Stimulated activated CD4-positive, alpha-beta T cell treated with anti-CD3 and anti-CD28 coated beads, Interleukin-15, amount 100 ng/mL, for 1 hour (primary cell): ENCODE measurements at places on chromosomes 6 and 20.

DNA sequence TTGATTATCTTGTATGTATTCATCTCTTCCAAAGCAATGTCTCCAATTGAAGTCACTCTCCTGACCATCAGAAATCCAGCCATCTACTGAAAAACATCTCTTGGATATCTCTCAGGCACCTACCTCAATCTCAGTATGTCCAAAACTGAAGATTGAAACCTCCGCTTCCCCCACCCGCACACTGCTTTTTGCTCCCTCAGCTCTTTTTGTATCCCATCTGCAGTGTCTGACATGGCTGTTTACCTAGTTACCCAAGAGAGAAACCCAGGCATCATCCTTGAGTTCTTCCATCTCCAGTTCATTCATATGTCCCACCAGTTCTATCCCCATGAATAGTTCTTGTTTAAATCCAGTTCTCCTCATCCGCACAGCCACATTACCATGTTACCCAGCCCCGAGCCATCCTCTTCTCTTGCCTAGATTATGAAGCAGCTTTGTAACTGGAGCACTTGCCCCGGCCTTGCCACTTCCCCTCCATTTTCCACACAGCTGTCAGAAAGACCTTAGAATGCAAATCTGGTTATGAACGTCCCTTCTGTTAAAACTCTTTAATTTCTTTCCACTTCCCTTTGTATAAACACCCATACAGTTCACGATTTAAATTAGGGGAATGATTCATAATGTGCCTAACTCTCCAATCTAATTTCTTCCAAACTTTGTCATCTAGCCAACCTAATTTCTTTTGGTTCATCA is 40.5 kb upstream of the GCLC start:
- no peak for DNase-seq

DNA sequence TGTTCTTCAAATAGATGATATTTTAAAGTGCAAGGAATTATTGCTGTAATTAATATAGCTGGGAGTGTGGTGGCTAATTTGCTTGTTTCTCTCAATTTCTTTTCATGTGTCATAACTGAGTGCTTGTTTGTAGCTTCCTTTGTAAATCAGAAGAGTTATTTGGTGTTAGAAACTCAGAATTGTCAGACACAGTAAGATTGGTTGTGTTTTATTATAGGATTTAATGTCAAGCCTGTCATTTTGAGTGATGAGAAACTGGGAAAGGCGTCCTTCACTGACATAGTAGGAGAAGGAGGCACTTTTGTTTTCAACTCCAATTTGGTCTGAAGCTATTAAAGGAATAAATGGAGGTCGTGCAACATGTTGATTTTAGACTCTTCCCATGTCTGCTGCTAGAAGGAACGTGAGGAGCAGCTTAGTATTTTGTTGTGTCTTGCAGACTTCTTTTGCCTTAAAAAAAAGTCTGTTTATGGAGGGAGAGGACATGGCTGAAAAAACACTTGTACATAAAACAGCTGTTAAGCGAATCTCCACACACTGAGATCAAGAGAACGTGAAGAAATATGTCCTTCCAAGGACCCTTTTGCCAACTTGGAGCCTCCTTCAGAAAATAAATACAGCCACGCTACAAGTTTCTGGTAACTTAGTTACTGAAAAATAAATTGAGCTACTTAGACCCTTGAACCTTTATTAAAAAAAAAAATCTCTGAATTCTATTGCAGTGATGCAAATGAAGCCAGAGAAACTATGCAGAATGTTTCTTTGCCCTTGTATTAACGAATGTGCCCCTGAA is 59.5 kb downstream of the BMP6 start:
- no peak for DNase-seq

DNA sequence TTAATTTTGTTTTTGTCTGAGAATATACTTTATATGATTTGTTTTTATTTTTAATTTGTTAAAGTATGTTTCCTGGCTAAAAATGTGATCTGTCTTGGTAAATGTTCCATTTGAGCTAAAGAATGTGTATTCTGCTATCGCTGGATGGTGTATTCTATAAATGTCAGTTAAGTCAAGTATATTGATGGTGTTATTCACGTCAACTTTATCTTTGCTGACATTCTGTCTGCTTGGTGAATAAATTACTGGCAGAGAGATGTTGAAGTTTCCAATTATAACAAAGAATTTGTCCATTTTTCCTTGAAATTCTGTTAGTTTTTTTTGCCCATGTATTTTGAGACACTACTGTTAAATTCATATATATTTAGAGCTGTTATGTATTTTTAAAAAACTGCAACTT is 1131.8 kb upstream of the GJE1 start:
- no peak for DNase-seq

DNA sequence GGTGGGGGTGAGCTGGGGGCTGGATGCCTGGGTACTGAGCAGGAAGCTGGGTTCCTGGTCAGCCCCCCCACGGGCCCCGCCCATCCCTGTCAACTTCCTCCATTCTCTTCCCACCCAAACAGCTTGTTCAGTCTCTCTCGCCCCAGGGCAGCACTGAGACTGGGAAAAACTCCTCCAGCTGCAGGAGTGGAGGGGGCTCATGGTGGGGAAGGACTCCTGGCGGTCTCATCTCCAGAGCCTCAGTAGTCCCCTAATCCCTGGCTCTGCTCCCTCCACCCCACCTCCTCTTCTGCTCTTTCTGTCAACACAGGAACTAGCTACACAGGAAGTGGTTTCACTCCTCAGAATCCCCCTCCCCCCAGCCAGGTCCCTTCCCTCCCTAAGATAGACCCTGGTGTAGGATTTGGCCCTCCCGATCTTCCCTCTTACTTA is at the start of gene GPSM3:
Gene GPSM3 (minus strand): TSS at position 36 of the 432 bp plus-strand sequence. CDS start 130 bp downstream, outside the sequence.
- DNase-seq = no peak

DNA sequence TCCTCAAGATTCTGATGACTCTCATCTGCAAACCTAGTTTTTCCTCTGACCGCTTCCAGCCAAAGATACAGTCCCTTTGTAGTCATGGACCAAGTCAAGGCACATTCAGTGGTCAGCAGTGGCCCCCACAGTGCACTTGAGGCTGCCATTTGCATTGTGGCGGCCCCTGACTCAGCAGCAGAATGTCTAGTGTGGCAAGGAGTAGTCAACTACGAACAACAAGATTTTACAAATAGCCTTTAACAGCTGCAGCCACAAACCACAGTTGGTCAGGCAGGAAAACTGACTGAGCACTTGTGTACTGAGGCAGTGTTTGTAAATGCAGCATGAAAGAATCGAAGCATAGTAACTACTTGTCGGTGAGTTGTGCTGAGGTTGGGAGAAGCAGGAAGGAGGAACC is 49.6 kb downstream of the SLC2A12 start:
- no peak for DNase-seq

GRCh38 chr6:144231721-144232120 is 53.4 kb upstream of the UTRN start:
- DNase-seq = no peak

DNA sequence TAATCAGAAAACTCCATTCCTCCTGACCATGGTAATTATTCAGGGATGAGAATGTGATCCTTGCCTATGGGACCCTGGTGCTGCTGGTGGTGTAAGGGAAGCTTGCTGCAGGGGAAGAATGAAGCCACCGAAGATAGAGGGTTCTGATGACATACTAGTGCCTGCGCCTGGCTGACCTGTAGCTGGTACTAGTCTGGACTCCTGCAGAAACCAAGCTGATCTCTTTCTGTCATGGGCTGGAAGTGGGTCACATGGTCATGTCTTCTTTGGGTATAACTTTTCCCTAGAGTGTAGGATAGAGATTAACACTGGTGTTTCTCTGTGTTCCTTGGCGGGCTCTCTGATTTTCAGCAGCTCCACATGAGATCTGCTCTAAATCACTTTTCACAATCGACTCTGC is 8.6 kb upstream of the SLC4A11 start:
- no peak for DNase-seq

DNA sequence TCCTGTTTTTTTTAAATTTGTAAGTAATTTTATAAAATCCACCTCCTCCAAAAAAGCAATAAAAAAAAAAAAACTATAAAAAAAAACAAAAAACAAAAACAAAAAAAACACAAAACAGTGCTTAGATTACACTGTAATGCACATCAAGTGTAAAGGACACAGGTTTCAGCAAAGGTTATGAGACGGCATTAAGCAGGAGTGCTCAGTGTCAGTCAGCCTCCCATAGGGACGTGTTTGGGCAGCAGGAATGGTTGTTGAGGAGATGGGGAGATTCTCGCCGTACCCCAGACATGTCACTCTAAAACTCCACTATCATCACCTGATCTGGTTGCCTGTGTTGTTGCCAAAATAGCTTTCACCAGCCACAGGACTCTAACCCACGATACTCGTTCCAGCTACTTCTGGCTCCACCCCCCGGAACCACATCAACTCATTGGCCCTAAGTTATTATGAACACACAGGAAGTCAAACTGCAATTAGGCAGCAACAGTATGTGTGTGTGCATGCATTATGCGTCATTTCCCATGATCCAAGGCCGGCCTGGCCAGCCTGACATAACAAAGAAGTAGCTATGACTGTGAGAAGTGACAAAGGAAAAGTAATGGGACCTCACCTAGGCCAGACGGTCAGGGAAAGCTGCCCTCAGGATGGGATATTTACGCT is 28.7 kb downstream of the ECT2L start:
- no peak for DNase-seq

- no peak for DNase-seq
These were observed 181.8 kb downstream of the FOXA2 start for GRCh38 chr20:22402550-22402949.

DNA sequence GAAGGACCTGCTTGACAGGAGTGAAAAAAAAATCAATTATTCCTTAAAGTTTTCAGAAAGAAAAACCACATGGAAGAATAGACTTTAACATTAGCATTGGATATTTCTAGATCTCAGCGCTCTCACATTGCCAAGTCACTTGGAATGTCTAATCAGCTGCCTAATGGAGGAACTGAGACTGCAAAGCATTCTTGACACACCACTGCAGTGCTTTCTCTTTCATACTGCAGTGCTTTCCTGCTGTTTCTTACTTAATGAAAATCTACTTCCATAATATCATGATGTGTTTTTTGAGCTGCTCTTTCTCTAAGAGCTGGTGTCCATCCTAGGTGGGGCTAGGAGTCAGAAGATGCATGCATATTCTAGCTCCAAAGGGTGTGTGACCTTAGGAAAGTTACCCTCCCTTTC is 20.4 kb upstream of the MCM3 start:
- no peak for DNase-seq

DNA sequence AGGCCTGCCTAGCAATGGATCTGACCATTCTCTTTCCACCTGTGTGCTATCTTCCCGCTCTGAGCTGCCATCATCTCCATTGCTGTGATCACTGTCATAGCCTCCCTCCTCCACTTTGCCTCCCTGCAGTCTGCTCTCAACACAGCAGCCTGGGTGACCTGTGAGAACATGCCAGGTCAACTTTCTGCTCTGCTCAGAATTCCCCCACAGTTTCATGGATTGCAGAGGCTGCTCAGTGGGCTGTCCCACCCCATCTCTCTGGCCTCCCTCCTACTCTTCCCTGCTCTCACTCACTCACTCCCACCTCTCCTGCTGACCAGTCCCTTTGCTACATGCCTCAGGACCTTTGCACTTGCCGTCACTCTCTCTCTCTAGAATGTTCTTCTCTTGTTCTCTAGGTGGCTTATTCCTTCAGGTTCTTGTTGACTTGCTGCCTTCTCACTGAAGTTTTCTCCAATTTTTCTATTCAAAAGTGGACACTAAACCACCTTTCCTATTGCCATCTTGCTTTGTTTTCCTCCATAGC is 159.9 kb downstream of the CD83 start:
- no peak for DNase-seq

GRCh38 chr6:169200893-169201514 is 52.6 kb downstream of the THBS2 start:
- no peak for DNase-seq

- DNase-seq = no peak
These were observed 140.3 kb downstream of the ATXN1 start for GRCh38 chr6:16621002-16621401.
